ENCODE measurements at places on chromosomes 1 and 21.

- no peak for DNase-seq
Measured at GRCh38 chr1:85661767-85662166, 46.5 kb downstream of the ZNHIT6 start.

DNA sequence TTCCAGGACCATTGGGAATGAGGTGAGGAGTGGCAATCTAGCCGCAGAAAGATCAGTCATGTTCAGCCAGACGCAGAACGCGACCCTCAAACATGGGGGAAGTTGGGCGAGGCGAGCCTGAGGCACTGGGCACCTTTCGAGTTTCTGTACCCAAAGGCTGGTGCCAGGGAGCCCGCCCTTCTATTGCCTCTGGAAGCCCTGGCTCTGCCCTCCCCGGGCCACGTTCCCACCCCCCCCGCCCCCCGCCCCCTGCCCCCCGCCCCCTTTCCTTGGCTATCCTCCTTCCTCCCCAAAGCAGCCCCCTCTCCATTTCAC, 2.2 kb upstream of the ZBTB7B start:
- no peak for DNase-seq

DNA sequence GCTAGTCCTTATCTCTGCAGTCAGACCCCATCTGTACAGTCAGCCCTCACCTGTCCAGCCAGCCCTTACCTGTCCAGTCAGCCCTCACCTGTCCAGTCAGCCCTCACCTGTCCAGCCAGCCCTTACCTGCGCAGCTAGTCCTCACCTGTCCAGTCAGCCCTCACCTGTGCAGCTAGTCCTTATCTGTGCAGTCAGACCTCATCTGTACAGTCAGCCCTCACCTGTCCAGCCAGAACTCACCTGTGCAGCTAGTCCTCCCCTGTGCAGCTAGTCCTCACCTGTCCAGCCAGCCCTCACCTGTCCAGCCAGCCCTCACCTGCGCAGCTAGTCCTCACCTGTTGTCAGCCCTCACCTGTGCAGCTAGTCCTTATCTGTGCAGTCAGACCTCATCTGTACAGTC, 506.8 kb downstream of the NPHP4 start:
- no peak for DNase-seq

GRCh38 chr1:219670426-219671149, 57.7 kb upstream of the ZC3H11B start:
- peak; percentile 71 for DNase-seq

- DNase-seq: no peak
Measured at GRCh38 chr1:145777357-145778145, 46.3 kb downstream of the RNF115 start.

- DNase-seq: no peak
Measured at GRCh38 chr1:228938537-228938901, 203.2 kb downstream of the RHOU start.

- DNase-seq: no peak
Measured at GRCh38 chr1:57003398-57004139, 37.8 kb upstream of the C8B start.

- no peak for DNase-seq
Measured at GRCh38 chr1:6389971-6390370, 3.6 kb downstream of the ACOT7 start.

DNA sequence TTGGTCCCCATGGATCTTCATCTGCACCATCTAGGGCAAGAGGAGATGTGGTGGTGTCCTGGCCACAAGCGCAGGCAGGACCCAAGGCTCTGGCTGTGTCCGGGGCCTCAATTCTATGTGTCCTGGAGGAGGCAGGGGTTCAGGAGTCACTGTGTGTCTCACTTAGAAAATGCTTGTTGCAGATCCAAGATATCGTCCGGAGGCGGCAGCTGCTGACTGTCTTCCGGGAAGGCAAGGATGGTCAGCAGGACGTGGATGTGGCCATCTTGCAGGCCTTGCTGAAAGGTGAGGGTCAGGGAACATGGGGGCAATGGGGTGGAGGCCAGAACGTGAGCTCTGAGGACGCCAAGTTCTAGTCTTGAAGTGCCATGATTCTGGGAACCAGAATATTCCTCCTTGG, 29.1 kb downstream of the TRPM2 start:
- no peak for DNase-seq

DNA sequence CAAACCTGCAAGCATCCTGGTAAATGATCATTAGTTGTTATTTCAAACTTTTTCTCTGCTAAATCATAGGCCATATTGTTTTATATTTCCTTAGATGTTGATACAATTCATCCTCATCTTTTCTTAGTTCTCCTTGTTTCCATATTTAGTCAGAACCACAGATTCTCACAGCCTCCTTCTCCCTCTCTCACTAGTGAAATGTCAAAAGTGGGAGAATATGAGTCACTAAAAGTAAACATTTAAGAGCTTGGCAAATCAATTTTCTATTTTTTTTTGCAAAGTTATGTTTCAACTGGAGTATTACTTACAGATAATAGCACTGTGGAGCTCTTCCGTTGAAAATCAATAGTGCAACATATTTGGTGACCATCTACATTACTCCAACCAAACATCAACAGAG, 308.8 kb downstream of the COL11A1 start:
- peak; percentile 38 for DNase-seq

GRCh38 chr1:160363010-160363409, 3.9 kb upstream of the NHLH1 start:
- no peak for DNase-seq

DNA sequence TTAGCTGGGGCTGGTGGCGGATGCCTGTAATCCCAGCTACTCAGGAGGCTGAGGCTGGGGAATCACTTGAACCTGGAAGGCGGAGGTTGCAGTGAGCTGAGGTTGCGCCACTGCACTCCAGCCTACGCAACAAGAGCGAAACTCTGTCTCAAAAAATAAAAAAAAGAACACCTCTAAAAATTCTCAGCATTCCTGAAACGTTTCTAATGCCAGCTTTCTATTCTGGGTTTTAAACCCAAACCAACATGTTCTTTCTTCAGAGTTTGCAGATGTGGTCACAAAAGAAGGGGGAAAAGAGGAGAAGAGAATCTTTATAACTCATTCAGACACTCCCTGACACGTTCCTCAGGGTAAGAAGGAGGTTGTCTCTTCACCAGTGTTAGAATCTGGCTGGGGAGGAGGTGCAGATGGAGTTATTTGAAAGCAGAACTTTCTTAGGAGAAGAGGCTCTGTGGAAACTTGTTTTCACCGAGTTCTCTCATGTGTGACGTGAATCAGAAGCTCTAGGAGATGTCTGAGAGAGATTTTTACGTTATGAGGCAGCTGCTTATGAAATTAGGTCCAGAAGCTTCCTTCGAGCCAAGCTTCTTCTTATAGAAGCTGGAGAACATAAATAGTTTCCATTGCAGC, 17.8 kb upstream of the CNR2 start:
- peak; percentile 65 for DNase-seq

GRCh38 chr21:23471877-23472276, 2135.4 kb downstream of the MRPL39 start:
- DNase-seq: no peak

DNA sequence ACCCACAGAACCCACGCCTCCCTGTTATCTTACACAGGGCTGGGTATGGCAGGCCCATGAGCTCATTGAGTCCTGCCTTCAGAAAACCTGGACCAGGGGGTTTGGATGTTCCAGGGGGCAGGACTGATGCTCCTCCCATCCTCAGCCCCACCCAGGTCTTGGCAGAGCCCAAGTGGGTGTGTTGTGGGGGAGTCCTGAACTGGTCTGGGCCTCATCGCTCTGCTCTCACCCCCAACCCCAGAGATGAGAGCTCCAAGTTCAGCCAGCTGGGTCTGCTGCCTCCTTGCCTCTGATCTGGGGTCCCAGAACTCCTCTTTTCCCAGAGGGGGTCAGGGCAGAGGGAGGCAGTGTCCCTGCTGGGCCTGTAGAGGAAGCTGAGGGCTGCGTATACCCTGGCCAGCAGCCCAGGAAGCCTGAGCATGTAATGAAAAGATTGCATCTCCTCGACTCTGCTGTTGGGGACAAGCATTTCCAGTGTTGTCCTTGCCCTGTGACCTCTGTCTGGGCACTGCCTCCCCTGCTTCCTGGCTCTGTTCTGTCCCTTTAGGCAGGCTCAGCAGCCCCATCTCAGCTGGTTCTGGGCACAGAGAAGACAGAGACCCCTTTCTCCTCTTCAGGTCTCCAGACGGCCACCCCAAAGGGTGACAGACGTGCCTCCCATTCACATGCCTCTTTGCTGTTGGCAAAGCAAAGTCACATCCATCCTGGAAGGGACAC, 54.7 kb upstream of the EPS8L3 start:
- DNase-seq: no peak

GRCh38 chr1:210232511-210233215, at the start of gene SERTAD4:
SERTAD4 (plus strand) TSS chr1:210232796; CDS start chr1:210237961, 5,165 bp downstream.
- peak; percentile 32 for DNase-seq

GRCh38 chr1:27074175-27074780, 61.6 kb upstream of the TENT5B start:
- no peak for DNase-seq

- no peak for DNase-seq
Measured at GRCh38 chr1:38098101-38098847, 51.7 kb upstream of the POU3F1 start.

DNA sequence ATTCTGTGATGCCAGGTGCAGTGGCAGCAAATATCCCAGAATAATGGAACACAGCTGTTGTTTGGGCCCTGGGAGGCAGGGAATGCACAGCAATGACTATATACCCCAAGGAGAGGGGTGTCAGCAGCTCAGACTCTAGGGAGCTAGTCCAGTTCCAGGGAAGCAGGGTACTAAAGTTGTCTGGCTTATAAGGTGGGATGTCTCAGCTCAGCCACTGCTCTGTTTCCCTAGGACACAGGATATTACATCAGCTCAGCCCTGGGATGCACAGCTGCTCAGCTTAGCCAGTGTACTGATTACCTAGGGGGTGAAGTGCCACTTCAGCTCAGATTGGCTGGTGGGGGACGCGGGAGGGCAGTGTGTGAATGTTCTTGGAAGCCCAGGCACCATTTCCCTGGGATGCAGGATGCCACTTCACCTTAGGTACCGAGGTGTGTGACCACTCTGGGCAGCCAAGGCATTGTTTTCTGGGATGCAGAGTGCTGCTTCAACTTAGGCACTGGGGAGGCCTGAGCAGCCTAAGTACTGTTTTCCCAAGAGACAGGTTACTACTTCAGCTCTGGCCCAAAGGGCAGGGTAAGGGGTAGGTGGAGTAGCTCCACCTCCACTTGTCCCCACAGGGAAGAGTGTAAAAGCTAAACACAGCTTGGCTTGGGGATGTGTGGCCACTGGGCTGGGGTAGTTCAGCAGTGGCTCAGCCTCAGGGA, 59.4 kb downstream of the DIPK1A start:
- no peak for DNase-seq

GRCh38 chr1:29812408-29813135, 576.2 kb downstream of the PTPRU start:
- DNase-seq: no peak

GRCh38 chr1:178345807-178346206, 151.0 kb downstream of the CLEC20A start:
- DNase-seq: no peak

DNA sequence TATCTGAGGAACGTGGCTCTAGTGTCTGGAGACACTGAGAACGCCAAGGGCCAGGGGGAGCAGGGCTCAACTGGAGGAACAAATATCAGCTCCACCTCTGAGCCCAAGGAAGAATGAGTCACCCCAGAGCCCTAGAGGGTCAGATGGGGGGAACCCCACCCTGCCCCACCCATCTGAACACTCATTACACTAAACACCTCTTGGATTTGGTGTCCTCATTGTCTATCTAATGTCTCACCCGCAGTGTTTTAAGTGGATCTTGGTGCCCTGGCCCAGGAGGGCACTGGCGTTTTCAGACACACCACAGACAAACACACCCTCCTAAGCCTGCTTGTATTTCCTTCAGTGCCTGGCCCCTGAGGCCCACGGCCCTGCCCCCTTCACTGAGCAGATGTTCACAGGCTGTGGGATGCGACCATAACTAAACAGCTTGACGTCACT, 2.2 kb upstream of the FALEC start:
- DNase-seq: no peak

DNA sequence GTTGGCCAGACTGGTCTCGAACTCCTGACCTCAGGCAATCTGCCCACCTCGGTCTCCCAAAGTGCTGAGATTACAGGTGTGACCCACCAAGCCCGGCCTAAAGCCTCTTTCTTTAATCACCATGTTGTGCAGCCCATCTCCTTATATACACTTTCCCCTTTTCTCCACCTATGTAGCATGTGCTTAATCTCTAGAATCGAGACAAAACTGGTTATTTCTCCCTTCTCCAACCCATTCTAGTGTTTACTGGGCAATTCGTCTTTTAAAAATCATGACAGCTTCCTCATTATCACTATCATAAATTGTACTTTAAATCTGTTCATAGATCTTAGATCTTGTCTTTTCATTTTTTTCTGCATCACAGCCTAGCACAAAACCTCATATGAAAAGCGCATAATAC, 285.7 kb downstream of the PDE4B start:
- DNase-seq: no peak

GRCh38 chr1:66788231-66788939, 12.7 kb downstream of the INSL5 start:
- DNase-seq: no peak

DNA sequence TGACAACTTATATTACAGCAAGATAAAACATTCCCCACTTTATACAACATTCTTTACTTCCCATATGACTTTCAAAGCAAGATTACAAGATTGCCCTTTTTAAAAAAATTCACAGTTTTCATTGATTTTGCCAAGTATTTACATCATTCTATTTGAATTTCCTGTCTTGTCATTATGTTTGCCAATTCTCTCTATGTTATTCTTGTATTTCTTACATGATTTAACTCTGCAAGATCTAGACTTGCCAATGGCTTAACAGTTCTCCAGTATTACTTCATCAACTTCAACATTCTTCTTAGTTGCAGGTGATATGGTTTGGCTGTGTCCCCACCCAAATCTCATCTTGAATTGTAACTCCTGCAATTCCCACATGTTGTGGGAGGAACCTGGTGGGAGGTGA, 31.6 kb downstream of the FMO4 start:
- DNase-seq: peak; percentile 54

DNA sequence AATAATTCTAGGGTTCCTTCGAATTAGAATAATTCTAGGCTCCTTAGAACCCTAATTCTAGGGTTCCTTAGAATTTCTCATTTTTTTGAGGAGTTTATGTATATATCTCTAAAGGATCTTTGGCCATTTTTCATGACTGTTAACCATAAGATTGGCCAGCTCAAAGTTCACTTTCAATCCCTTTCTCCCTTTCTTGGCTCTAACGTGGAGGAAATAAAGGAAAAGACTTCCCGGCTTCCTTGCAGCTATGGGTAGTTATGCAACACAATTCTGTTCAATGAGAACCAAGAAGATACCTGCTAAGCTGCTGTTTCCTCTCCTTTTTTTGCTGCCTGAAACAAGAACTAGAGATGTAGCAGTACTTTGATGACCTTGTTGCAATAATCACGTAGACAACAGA, 27.2 kb downstream of the SLC35A3 start:
- no peak for DNase-seq

DNA sequence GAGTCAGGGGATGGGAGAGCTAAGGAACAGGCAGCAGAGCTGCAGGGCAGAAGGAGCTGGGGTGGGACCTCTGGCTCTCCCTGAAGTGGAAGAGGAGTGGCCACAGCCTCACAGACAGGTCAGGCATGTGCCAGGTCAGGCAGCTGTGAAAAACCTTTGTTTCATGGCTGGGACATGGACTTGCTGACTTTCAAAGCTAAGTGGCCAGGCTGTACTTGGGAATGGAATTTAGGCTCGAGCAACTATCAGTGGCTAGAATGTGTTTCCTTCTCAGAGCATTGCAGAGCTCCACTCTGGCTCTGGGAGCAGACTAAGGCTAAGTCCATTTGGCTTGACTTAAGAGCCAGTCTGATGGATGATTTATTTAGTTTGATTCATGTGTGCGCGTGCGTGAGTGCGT, 385.1 kb downstream of the LMX1A start:
- DNase-seq: no peak

- no peak for DNase-seq
Measured at GRCh38 chr1:10687782-10688408, 108.6 kb downstream of the CASZ1 start.

All from astrocyte (in vitro differentiated cells and primary cell).